ENCODE measurements at places on chromosomes 11 and 22.

GRCh38 chr11:126597041-126597440 lies 241.6 kb downstream of the ST3GAL4 start:
- H3K36me3 ChIP-seq, result no peaks in the 10 kb centered on the region
- no peak overlapping the region for H3K4me3 ChIP-seq
- no peak for DNase-seq
- no peak overlapping the region for H3K27ac ChIP-seq

DNA sequence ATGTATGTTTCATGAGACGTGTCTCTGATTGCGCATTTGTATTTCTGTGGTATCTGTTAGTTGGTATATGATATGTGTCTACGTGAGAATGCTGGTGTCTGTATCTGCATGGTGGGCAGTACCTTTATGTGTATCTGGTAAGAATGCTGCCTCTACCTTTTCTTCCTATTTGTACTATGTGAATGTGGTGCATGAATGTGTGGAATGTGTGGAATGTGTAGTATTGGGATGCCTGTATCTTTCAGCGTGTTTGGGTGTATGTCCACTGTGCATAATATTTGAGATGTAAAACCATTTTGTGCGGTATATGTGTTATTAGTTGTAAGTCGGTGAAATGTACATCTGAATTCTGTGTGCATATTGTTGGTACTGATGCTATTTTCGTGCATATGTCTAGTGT lies 2.3 kb upstream of the OR51E1 start:
- H3K36me3 ChIP-seq, result no peaks in the 10 kb centered on the region
- H3K27me3 ChIP-seq, result peaks cover 21% of the 10 kb centered on the region
- no peak for DNase-seq
- H3K4me1 ChIP-seq, result no peaks in the 10 kb centered on the region
- H3K27ac ChIP-seq, result no peak overlapping the region
- no peak overlapping the region for H3K4me3 ChIP-seq

DNA sequence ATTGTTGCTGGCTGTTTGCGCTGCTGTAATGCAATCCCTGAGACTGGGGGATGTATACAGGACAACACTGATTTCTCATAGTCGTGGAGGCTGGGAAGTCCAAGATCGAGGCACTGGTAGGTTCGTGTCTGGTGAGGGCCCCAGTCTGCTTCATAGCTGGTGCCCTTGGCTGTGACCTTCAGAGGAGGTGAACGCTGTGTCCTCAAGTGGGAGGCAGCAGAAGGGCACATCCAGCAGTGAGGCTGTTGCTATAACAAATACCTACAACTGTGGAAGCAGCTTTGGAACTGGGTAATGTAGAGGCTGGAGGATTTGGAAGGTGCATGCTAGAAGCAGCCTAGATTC lies 21.3 kb downstream of the KRTAP5-5 start:
- DNase-seq, result no peak
- no peak overlapping the region for H3K27ac ChIP-seq
- H3K27me3 ChIP-seq, result peaks cover 21% of the 10 kb centered on the region
- H3K36me3 ChIP-seq, result no peaks in the 10 kb centered on the region

- DNase-seq, result no peak
- H3K4me1 ChIP-seq, result peaks cover 5% of the 10 kb centered on the region
- H3K27me3 ChIP-seq, result no peaks in the 10 kb centered on the region
- no peak overlapping the region for H3K27ac ChIP-seq
These were observed 62.5 kb upstream of the PPARA start for GRCh38 chr22:46087816-46088277.

DNA sequence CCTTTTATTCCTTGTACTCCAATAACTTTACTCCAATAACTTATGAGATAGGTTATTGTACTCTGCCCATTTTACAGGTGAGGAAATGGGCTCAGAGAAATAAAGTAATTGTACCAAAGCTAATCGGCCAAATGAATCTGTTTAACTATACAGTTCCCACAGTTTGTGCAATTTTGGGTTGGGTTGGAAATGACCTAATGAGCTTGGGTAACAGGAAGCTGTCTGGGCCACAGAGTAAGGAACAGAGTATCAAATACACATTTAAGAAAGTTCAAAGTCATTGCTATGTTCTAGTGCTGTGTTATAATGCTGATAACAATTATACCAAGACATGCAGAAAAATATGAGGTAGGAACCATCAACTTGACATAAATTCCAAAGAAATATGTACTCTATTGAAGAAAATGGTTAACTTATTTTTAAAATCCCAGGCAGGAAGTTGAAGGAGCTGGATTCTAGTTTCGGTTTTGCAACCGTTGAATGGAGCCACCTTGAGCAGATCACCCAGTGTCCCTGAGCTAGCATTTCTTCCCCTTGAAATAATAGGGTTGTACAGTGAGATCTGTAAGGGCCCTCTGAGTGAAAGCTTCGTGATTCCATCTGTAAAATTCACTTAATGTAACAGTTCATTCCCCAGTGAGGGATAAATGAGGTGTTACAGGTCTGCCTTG lies 360.9 kb upstream of the NARS2 start:
- H3K36me3 ChIP-seq, result no peaks in the 10 kb centered on the region
- H3K4me1 ChIP-seq, result no peaks in the 10 kb centered on the region
- no peak for DNase-seq
- peaks cover 12% of the 10 kb centered on the region for H3K27me3 ChIP-seq

DNA sequence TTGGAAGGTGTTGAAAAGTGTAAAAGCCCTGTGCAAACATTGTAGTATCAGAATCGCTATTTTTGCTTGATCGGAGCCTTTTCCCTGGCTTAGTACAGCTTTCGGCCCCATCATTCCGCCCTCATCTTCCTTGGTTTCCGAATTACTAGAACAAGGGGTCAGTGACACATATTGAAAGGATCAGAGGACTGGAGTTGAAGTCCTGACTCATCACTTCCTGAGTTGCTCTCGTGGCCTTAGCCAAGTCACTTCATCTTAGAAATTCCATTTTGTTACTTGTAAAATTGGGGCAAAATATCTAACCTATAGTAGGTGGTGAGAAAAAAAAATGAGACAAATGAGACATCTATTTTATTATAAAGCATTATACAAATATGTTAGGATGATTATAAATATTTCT lies 375.0 kb downstream of the NTM start:
- no peak overlapping the region for H3K4me3 ChIP-seq
- DNase-seq, result no peak
- no peaks in the 10 kb centered on the region for H3K4me1 ChIP-seq
- no peaks in the 10 kb centered on the region for H3K36me3 ChIP-seq
- H3K27ac ChIP-seq, result no peak overlapping the region
